Bronchial epithelial cell (primary cell): ENCODE measurements at places on chromosomes 11 and 22.

- no peak for DNase-seq
These were observed 47.3 kb upstream of the TSKU start for GRCh38 chr11:76735841-76736240.

DNA sequence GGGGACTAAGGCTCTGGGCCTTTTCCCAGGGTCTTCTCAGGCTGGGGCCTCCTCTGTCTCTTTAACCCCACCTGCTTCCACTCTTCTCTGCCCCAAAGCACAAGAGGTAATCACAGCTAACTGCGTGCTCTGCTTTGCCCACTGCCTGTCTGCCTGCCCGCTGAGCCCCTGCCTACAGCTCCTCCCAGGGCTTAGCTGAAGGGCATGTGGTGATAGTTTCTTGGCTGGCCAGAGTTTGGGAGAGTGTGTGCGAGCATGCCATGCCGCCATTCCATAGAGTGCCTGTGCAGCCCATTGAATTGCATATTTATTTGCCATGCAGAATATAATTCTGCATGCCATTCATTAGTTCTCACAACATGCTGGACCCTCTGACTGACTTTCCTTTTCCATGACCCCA, 32.5 kb downstream of the PHLDB1 start:
- no peak for DNase-seq

- DNase-seq, result no peak
These were observed 347.6 kb downstream of the CTTN start for GRCh38 chr11:70745941-70746340.

GRCh38 chr11:17544181-17544622, at the start of gene USH1C:
TSS of gene USH1C (minus strand) at chr11:17544416. CDS start at chr11:17544307, 109 bp downstream.
- no peak for DNase-seq

DNA sequence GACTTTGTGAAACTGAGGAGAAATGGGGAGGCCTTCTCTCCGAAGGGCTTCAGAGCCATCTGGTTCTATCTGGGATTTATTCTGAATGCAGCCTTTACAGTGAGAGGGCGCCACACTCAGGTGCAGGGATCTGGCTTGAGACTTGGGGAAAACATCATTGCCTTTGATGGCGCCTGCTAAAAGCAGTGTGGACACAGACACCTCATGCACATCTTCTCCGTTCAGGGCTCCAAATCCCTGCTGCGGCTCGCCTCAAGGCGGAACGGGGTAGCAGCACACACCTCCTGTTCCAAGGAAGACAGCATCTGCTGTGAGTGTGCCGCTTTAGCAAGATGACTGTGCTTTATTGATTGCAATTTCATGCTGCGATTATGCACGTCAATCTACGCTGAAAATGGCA, 37.1 kb upstream of the OLFML1 start:
- DNase-seq, result no peak
